ENCODE measurements at places on chromosomes 3 and 15. TPM values are rescaled to one million over a fixed set of nuclear protein-coding genes. Genes with fewer than 3 reads are reported as not detected.
A peak's percentile ranks its signal among the peaks of the same experiment; 100 is the strongest.

GRCh38 chr3:13883681-13884080 lies 3.8 kb upstream of the WNT7A start:
- no peak overlapping the region for H3K27ac ChIP-seq
- H3K4me1 ChIP-seq: peaks cover 2% of the 10 kb centered on the region
- H3K4me3 ChIP-seq: no peak overlapping the region
- peak; percentile 23 for DNase-seq
- H3K27me3 ChIP-seq: peaks cover 49% of the 10 kb centered on the region
- no peaks in the 10 kb centered on the region for H3K36me3 ChIP-seq

Gene SAMD7
- total RNA-seq: not detected

Gene CDHR4
- total RNA-seq: 0.16 TPM

- no peaks in the 10 kb centered on the region for H3K27me3 ChIP-seq
- peaks cover under 1% of the 10 kb centered on the region for H3K36me3 ChIP-seq
- no peak overlapping the region for H3K4me3 ChIP-seq
These were observed 43.4 kb downstream of the TSC22D2 start for GRCh38 chr3:150451329-150452048.

DNA sequence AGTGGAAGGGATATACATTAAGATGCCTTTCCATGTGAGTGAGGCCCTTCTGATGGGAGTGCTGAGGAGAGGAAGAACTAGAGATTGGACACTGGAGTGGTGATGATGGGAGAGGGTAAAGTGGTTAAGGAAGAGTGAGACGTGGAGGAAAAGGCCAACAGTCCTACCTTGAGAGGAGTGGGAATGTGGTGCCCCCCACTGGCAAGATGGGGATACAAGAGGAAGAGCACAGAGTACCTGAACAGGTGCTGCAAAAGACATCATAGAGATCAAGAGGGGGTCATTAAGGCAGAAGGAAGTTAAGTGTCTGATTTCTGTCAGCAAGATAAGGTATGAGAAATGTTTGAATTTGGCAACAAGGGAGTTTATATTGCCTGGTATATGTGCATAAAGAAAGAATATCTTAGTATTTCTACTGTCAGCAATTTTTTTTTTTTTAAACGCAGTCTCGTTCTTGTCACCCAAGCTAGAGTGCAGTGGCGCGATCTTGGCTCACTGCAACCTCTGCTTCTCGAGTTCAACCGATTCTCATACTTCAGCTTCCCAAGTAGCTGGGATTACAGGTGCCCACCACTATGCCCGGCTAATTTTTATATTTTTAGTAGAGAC lies 34.0 kb downstream of the ARIH2 start:
- peaks cover 16% of the 10 kb centered on the region for H3K36me3 ChIP-seq
- peak; percentile 58 for DNase-seq
- peaks cover 17% of the 10 kb centered on the region for H3K4me1 ChIP-seq
- no peak overlapping the region for H3K27ac ChIP-seq

DNA sequence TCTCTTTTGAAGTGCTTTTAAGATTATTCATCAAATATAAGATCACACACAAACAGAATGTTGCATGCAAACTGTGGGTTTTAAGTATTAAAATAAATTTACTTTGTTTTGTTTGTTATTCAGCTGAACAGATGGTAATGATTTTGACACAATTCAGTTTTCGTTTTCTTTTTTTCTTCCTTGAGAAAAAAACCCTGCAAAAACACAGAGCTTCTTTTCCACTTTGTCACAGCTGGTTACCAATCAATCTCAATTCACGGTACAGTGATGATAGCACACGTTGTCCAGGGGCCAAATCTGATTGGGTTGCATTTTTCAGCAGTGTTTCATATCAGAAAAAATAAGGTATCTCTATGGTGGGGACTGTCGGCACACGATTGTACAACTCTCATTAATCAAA lies 473.6 kb downstream of the ROBO2 start:
- no peak overlapping the region for H3K27ac ChIP-seq
- no peaks in the 10 kb centered on the region for H3K27me3 ChIP-seq
- no peak overlapping the region for H3K4me3 ChIP-seq
- H3K36me3 ChIP-seq: no peaks in the 10 kb centered on the region
- no peak for DNase-seq

GRCh38 chr3:74611206-74611605 lies 3.3 kb downstream of the CNTN3 start:
- peaks cover 15% of the 10 kb centered on the region for H3K27me3 ChIP-seq
- H3K4me1 ChIP-seq: no peaks in the 10 kb centered on the region
- no peak overlapping the region for H3K4me3 ChIP-seq
- H3K27ac ChIP-seq: no peak overlapping the region
- no peaks in the 10 kb centered on the region for H3K36me3 ChIP-seq

- no peak for DNase-seq
- H3K36me3 ChIP-seq: no peaks in the 10 kb centered on the region
- H3K4me1 ChIP-seq: no peaks in the 10 kb centered on the region
- H3K27ac ChIP-seq: no peak overlapping the region
These were observed 339.1 kb upstream of the POU1F1 start for GRCh38 chr3:87615506-87615905.

GRCh38 chr15:51579012-51579411 lies 43.6 kb downstream of the DMXL2 start:
- no peaks in the 10 kb centered on the region for H3K36me3 ChIP-seq
- DNase-seq: no peak
- no peak overlapping the region for H3K4me3 ChIP-seq
- H3K27ac ChIP-seq: no peak overlapping the region
- H3K4me1 ChIP-seq: no peaks in the 10 kb centered on the region
- no peaks in the 10 kb centered on the region for H3K27me3 ChIP-seq

Gene TGM4
- total RNA-seq: not detected

Gene CDCP1
- total RNA-seq: 7.0 TPM

Gene C3orf85
- not detected for total RNA-seq

Gene DOCK3
- 4.1 TPM for total RNA-seq

DNA sequence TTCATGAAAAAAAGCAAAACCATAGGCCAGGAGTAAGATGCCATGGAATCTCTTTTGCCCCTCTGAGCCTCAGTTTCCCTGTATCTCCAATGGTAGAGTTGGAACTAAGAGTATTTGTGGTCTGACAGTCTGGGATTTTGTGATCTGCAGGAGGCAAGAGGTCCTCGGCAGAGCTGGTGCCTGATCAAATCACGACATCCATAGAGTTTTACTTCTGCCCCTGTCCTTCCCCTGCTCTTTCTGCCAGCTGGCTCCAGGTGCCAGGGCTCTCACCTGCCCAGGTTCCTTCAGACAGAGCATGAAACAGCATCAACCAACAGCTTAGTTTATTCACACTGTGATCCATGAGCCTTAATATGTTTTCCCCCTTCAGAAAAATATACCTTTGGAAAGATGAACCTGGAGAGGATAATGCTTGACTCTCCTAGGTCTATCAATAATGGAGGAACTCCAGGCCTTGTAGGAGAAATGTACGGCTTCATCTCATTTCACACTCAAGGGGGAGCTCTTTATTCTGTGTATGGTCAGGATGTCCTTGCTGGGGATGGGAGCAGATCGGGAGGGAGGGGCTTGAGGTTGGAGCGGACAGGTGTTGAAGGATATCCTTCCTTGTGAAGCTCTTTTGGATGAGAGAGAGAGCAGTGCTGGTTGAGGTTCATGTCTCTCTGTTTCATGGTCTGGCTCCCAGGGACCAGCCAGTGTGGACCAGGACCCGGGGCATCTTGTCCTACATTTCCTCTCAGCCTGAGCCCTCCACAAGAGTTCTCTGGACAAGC lies 309.9 kb downstream of the RPLP1 start:
- H3K4me3 ChIP-seq: no peak overlapping the region
- H3K27ac ChIP-seq: no peak overlapping the region
- H3K4me1 ChIP-seq: peaks cover 52% of the 10 kb centered on the region
- DNase-seq: no peak
- peaks cover 24% of the 10 kb centered on the region for H3K27me3 ChIP-seq
- H3K36me3 ChIP-seq: peaks cover 25% of the 10 kb centered on the region

DNA sequence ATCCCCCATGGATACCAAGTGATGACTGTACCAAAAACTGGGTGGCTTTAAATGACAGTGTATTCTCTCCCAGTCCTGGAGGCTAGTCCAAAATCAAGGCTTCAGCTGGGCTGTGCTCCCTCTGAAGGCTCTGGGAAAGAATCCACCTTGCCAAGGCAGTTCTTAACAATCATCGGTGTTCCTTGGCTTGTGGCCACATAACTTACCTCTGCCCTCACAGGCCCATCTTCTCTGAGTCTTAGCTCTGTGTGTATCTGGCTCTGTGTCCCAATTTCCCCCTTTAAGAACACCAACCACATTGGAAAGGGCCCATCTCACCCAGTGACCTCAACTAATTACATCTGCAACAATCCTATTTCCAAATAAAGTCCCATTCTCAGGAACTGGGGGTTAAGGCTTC lies 503.0 kb upstream of the PROK2 start:
- no peak for DNase-seq
- H3K27ac ChIP-seq: no peak overlapping the region
- H3K4me3 ChIP-seq: no peak overlapping the region
- H3K36me3 ChIP-seq: no peaks in the 10 kb centered on the region

Gene WDR93
- not detected for total RNA-seq

Gene CCDC33
- not detected for total RNA-seq

- no peaks in the 10 kb centered on the region for H3K36me3 ChIP-seq
- H3K4me1 ChIP-seq: no peaks in the 10 kb centered on the region
- peaks cover 47% of the 10 kb centered on the region for H3K27me3 ChIP-seq
- H3K27ac ChIP-seq: no peak overlapping the region
These were observed 45.0 kb upstream of the SPRED1 start for GRCh38 chr15:38207621-38208020.

Gene LCTL
- total RNA-seq: not detected

- no peak overlapping the region for H3K27ac ChIP-seq
- H3K36me3 ChIP-seq: peaks cover 13% of the 10 kb centered on the region
- peak; percentile 33 for DNase-seq
These were observed 118.1 kb downstream of the LRRK1 start for GRCh38 chr15:101037090-101037830.

DNA sequence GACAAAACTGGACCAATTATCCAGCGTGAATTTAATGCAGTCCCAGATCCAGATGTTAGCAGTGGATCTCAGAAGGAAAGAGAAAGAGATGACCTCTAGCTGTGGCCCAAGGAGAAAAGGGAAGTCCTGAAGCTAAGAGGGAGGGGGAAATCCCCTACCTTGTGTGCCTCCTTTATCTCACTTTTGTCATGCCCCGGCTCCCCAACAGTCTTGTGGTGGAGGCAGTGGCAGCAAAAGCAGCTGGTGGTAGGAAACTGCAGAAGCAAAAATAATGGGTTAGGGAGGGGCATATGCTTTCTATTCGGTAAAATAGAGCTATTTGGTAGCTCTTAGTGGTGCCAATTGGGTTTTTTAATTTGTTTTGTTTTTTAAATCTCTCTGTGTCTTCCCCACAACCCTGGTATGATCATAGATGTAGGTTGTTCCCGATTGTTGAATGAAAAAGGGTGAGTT lies 56.5 kb downstream of the MCTP2 start:
- H3K27ac ChIP-seq: peak overlapping the region; percentile 92
- peak; percentile 87 for DNase-seq
- H3K27me3 ChIP-seq: no peaks in the 10 kb centered on the region
- peaks cover 61% of the 10 kb centered on the region for H3K4me1 ChIP-seq

- DNase-seq: no peak
- peak overlapping the region; percentile 7 for H3K27ac ChIP-seq
- H3K4me3 ChIP-seq: no peak overlapping the region
- no peaks in the 10 kb centered on the region for H3K27me3 ChIP-seq
- H3K36me3 ChIP-seq: peaks cover 42% of the 10 kb centered on the region
- peaks cover 63% of the 10 kb centered on the region for H3K4me1 ChIP-seq
These were observed 14.0 kb downstream of the VGLL4 start for GRCh38 chr3:11629716-11630115.

- no peaks in the 10 kb centered on the region for H3K27me3 ChIP-seq
- peak overlapping the region; percentile 81 for H3K4me3 ChIP-seq
- H3K4me1 ChIP-seq: peaks cover 56% of the 10 kb centered on the region
- peak overlapping the region; percentile 94 for H3K27ac ChIP-seq
- H3K36me3 ChIP-seq: peaks cover 5% of the 10 kb centered on the region
These were observed 11.8 kb downstream of the TNK2 start for GRCh38 chr3:195896361-195897080.

DNA sequence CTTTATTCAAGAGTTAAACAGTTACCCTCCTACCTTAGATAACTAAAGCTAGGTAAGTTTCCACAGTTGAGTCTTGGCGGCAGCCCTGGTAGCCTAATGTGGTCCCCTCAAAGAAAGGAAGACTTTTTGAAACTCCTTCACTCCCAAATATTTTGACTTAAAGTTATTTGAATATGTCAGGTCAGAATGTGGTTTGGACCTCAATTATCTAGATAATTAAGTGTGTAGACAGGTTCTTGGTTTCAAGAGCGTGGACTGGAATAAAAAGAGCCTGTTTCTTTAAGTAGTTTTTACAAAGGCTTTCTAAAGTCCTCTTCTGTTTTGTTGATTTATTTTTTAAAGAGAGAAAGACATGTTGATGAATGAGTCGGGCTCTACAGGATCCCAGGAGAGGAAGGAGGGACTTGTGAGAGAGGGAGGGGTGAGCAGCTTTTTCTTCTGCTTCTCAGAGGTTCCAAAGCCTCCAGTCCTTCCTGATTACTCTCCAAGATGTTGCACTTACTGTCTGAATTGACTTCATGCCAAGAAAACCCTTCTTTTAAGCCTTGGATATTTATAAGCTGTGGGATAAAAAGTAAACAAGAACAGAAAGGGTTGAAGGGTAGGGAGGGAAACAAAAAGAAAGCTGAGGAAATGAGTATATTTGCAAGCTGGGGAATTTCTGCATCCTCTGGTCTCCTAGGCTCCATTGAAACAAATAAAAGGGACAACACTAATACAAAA lies 457.4 kb downstream of the IGSF11 start:
- H3K27me3 ChIP-seq: no peaks in the 10 kb centered on the region
- DNase-seq: no peak
- no peak overlapping the region for H3K27ac ChIP-seq
- H3K4me3 ChIP-seq: no peak overlapping the region
- H3K36me3 ChIP-seq: no peaks in the 10 kb centered on the region
- H3K4me1 ChIP-seq: no peaks in the 10 kb centered on the region

GRCh38 chr3:24550588-24550987 lies 55.9 kb upstream of the THRB start:
- no peak overlapping the region for H3K4me3 ChIP-seq
- H3K27ac ChIP-seq: no peak overlapping the region
- H3K27me3 ChIP-seq: no peaks in the 10 kb centered on the region
- no peaks in the 10 kb centered on the region for H3K4me1 ChIP-seq

GRCh38 chr3:187743195-187744141 lies 1.8 kb downstream of the BCL6 start:
- peaks cover 4% of the 10 kb centered on the region for H3K27me3 ChIP-seq
- DNase-seq: peak; percentile 78
- peak overlapping the region; percentile 99 for H3K27ac ChIP-seq

Gene GPR27
- 2.3 TPM for total RNA-seq

Gene C3orf20
- total RNA-seq: not detected

- H3K27ac ChIP-seq: no peak overlapping the region
- H3K27me3 ChIP-seq: no peaks in the 10 kb centered on the region
- H3K4me3 ChIP-seq: no peak overlapping the region
- DNase-seq: no peak
- no peaks in the 10 kb centered on the region for H3K4me1 ChIP-seq
These were observed 280.0 kb upstream of the TRIM42 start for GRCh38 chr3:140397847-140398246.

DNA sequence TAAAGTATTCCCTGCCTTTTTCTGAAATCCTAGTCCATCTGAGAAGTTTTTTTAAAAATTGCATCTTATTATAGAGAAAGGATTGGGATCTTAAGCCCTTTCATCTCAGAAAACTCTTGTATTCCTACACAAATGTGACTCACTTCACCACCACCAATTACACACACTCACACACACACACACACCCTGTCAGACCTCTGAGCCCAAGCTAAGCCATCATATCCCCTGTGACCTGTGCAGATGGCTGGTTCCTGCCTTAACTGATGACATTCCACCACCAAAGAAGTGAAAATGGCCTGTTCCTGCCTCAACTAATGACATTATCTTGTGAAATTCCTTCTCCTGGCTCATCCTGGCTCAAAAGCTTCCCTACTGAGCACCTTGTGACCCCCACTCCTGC lies 1181.9 kb downstream of the ROBO2 start:
- no peaks in the 10 kb centered on the region for H3K4me1 ChIP-seq
- no peaks in the 10 kb centered on the region for H3K27me3 ChIP-seq
- no peak overlapping the region for H3K27ac ChIP-seq
- DNase-seq: no peak

Data from activated CD8-positive, alpha-beta memory T cell treated with anti-CD3 and anti-CD28 coated beads, Interleukin-2, amount 10 ng/mL, durations not matched to agents 7 days and 5 days (primary cell).